ENCODE measurements at places on chromosomes 1 and 21. TPM values are rescaled to one million over a fixed set of nuclear protein-coding genes. Genes with fewer than 3 reads are reported as not detected.

The IFFO2 gene
- total RNA-seq = 10.0 TPM

The TDRD5 gene
- total RNA-seq = not detected

The RCC1 gene
- 47.2 TPM for total RNA-seq

The RGS7 gene
- total RNA-seq = 1.0 TPM

The ACKR1 gene
- not detected for total RNA-seq

The PYHIN1 gene
- not detected for total RNA-seq

The HFM1 gene
- 0.20 TPM for total RNA-seq

Measured in smooth muscle cell of the pulmonary artery (primary cell).